Activated naive CD4-positive, alpha-beta T cell treated with anti-CD3 and anti-CD28 coated beads, Interleukin-2, amount 50 U/mL, for 72 hours (primary cell): ENCODE measurements at places on chromosomes 1 and 21. TPM values are rescaled to one million over a fixed set of nuclear protein-coding genes. Genes with fewer than 3 reads are reported as not detected.

PBX1 gene
- total RNA-seq, result 0.19 TPM

PAX7 gene
- total RNA-seq, result not detected

TP73 gene
- 0.39 TPM for total RNA-seq

SELP gene
- total RNA-seq, result 2.0 TPM

TNFAIP8L2 gene
- total RNA-seq, result 18.5 TPM

LCE3D gene
- not detected for total RNA-seq

LCE1D gene
- not detected for total RNA-seq

SLC9C2 gene
- total RNA-seq, result not detected

BECN2 gene
- not detected for total RNA-seq

CFHR5 gene
- total RNA-seq, result not detected

THRAP3 gene
- total RNA-seq, result 96.2 TPM

SELL gene
- total RNA-seq, result 341 TPM

DISP1 gene
- total RNA-seq, result 2.0 TPM

C4BPA gene
- not detected for total RNA-seq

LCE2C gene
- not detected for total RNA-seq

CCDC17 gene
- total RNA-seq, result 3.6 TPM

FAM72B gene
- total RNA-seq, result 43.6 TPM

KCNJ9 gene
- 0.06 TPM for total RNA-seq

NDC1 gene
- 33.3 TPM for total RNA-seq

PLA2G2F gene
- total RNA-seq, result not detected

DIO1 gene
- not detected for total RNA-seq

SPRR1B gene
- total RNA-seq, result not detected

FALEC gene
- 0.89 TPM for total RNA-seq

FRRS1 gene
- total RNA-seq, result 1.5 TPM

PGBD2 gene
- 5.9 TPM for total RNA-seq

KCNK2 gene
- not detected for total RNA-seq

HSPG2 gene
- 9.2 TPM for total RNA-seq

OR10J1 gene
- not detected for total RNA-seq

UMODL1 gene
- 0.18 TPM for total RNA-seq
